ENCODE measurements at places on chromosomes 5 and 9.
A peak's percentile ranks its signal among the peaks of the same experiment; 100 is the strongest.

- no peak for DNase-seq
Observed at GRCh38 chr9:107674721-107675277, 185.2 kb upstream of the KLF4 start.

- no peak for DNase-seq
Observed at GRCh38 chr5:54421976-54422375, 33.5 kb upstream of the HSPB3 start.

GRCh38 chr5:148708854-148709253 lies 54.5 kb upstream of the HTR4 start:
- DNase-seq = no peak

GRCh38 chr9:121649476-121650216 lies 1.8 kb upstream of the DAB2IP start:
- DNase-seq = no peak

- no peak for DNase-seq
Observed at GRCh38 chr9:131616983-131617604, 71.8 kb downstream of the PRRT1B start.

GRCh38 chr9:24912767-24913166 lies 367.1 kb upstream of the IZUMO3 start:
- DNase-seq = peak; percentile 0

All from fibroblast of skin of left quadriceps (primary cell).